CD8-positive, alpha-beta memory T cell (primary cell): ENCODE measurements at places on chromosomes 3 and 15. TPM values are rescaled to one million over a fixed set of nuclear protein-coding genes. Genes with fewer than 3 reads are reported as not detected.
A peak's percentile ranks its signal among the peaks of the same experiment; 100 is the strongest.

GRCh38 chr3:101725194-101725889, 928 bp downstream of the CEP97 start:
- DNase-seq = peak; percentile 14

DNA sequence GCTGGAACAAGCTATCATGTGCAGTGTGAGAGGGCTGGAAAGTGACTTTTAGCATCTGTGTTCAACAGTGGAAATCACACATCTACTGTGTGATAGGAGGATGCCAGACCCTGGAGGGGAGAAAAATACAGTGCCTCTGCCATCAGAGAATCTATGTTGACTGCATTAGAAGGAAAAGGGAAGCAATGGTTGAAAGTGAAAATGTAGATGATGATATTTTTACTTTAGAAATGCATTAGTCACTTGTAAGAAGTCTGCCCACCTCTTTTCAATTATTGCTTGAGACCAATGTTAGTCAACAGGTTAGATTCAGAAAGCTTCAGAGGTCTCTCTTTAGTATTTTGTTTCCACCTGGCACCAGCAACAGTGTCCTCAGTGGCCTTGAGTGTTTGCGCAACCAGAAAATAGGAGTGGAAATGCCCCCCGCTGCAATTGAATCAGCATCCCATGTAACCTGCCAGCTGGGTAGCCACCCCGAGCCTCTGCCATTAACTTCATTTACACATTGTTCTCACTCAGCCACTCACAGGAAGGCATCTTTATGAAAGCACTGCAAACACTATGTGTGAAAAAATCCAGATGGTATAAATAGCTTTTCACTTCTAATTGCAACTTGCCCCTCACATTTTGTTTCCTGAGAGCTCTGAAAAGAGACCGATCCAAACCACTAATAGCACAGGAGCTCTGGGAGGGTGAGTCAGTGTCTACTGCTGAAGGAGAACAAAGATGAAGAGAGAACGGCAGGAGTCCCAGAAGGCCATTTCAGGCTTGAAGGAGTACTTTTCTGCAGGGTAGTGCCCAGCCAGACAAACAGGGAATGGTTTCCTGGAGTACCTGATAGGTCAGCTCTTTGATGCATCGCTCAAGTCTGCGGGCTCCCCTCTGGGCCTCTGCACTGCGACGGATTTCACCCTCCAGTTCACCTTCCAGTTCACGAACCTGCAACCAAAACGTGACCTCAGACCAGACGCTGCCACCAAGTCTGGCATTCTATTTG, 92.1 kb downstream of the HHLA2 start:
- DNase-seq = no peak

The XCR1 gene
- not detected for total RNA-seq

DNA sequence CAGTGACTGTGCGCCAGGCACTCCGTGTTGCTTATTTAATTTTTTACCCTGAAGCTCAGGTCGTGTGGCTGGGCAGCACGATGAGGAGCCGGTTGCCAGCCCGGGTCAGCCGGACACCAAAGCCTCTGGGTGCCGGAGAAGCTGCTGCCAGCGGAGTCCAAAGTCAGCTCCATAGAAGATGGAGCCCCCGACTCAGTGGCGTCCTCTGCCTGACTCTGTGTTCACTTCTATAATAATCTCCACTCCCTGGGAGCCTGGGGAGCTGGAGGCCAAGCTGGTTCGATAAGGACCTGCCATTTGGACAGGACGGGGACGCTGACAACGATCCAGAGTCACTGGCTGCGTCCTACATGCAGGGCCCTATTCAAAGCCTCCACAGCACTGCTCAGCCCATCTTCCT, 78.6 kb downstream of the VGLL4 start:
- DNase-seq = no peak

DNA sequence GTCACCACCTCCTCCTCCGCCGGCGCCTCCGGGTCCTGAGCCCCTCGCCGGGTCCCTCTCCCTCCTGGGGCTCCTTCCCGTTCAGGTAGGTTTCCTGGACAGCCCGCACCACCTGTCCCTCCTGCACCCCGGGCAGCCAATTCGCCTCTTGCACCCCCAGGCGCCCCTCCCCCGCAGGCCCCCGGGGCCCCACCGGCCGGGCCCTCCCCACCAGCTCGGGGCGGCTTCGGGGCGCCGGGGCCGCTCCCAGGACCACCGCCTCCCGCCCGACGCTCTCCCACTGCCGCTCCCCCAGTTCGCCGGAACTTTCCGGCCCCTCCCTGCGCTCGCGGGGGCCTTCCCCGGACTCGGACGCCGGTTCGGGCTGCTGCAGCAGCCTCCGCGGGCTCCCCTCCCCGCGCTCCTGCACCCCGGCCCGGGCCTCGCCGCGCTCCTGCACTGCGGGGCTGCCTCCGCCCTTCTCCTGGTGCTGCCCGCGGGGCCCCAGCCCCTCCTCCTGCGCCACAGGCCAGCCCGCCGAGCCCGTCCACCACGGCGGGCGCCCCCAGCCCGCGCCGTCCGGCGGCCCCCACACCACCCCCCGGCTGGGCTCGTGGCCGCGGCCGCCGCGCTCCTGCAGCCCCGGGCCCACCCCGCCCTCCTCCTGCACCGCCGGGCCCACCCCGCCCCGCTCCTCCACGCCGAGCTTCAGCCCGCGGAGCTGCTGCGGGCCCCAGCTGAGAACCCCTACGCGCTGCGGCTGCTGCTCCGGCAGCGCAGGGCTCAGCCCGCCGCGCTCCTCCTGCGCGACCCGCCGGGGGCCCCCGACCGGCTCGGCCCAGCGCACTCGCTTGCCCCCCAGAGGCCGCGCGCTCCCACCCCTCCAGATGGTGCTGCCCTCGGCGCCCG, 587 bp upstream of the TNK2 start:
- peak; percentile 9 for DNase-seq

DNA sequence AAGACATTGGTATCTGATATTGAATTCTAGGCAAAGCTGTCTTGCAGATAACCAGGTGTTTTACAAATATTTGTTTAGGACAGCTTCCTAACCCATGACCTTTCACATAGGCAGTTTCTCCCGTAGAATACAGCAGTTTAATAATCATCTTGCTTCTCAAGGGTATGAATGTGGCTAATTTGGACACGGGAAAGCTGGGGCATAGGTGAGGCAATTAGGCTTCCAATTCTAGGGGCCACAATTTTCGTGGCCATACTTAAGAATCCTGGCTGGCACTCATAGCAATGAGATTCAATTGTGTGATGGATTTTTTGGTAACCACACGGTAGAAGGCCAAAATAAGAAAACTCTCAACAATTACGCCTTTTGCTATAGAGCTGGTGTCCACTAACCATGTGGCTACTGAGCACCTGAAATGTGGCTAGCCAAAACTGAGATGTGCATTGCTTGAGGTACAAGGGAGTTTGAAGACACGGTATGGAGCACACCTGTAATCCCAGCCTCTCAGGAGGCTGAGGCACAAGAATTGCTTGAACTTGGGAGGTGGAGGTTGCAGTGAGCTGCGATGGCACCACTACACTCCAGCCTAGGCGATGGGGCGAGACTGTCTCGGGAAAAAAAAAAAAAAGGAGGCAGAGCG, 34.4 kb downstream of the TFRC start:
- DNase-seq = no peak

DNA sequence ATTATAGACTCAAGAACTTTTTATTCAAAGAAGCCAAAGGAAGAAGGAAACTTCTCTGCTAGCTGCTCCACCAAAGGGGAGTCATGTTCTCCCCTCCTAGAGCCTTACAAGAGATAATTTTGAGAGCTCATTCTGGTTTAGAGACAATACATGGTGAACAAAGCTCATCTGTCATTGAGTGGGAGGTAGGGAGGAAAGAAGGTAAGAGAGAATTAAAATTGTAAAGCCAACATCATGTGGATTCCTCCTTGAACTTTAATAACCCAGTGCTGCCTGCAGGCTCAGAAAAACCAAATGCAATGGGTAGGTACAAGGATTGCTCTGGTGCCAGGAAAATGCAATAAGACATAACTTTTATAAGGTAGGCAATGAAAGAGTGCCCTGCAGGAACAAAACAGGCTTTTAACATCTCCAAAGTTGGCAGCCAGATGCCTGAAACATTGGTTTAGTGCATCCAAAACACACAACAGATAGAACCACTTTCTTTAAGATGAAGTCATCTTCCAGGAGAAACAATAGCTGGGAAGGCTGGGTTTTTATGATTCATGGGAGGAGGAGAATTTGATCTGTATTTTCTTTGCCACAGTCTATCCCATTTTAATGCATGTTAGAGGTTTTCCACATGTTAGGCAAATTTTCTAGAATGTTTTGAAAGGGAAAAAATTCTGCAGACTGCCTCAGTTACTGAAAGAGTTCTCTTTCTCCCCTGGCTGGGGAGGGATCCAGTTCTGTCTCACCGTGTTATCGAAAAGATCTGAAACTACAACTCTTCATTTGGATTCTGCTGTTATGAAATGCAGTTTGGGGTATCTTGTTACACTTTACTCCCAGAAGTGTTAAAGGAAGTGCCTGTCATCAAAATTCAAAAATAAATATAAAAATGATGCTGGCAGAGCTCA, 11.3 kb upstream of the ARHGEF3 start:
- no peak for DNase-seq

The GOLGA8S gene
- total RNA-seq = not detected

DNA sequence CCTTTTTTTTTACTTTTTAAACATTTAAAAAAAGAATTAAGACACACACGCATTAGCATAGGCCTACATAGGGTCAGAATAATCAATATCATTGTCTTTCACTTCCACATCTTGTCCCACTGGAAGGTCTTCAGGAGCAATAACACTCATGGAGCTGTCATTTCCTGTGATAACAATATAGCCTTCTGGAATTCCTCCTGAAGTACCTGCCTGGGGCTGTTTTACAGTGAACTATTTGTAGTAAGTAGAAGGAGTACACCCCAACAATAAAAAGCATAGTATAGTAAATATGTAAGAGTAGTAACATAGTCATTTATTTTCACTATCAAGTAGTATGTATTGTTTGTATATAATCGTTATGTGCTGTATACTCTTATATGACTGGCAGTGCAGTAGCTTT, 19.5 kb upstream of the CLDN18 start:
- no peak for DNase-seq

DNA sequence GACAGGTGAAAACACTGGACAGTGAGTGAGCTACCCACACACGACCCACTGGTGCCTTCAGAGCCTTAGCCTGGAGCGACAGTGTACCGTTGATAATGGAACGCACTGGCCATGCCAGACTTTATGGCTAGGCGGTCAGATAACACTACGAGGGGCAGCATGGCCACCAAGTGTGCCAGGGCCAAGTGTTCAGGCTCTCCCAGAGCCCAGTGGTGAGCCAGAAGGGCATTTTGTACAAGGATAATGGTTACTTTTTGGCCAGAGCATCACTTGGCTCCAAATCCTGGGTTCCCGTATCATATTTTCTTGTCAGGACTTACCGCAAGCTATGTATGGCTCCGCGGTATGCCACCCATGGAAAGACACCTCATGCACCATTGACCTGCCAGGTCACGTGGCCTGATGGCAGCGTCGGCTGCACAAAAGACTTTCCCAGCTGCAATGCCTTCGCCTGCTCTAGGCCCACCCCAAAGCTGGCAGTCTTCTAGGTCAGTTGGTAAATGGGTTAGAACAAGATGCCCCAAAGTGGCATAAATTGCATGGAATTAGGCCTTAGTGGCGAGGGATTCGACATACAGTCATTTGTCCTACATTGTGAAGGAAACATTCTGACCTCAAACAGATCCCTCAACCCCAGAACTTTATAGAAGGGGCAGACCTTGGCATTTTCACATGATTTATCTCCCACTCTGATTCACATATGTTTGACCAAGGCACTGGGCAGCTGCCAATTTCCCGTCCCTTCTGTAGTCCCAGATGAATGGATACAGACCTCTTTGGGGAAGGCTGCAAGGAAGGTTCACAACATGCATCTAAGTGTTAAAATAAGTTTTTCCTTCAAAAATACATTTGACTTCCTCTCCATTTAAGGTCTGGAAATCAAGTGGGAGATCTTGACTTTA, 12.2 kb upstream of the SLC28A1 start:
- DNase-seq = no peak

DNA sequence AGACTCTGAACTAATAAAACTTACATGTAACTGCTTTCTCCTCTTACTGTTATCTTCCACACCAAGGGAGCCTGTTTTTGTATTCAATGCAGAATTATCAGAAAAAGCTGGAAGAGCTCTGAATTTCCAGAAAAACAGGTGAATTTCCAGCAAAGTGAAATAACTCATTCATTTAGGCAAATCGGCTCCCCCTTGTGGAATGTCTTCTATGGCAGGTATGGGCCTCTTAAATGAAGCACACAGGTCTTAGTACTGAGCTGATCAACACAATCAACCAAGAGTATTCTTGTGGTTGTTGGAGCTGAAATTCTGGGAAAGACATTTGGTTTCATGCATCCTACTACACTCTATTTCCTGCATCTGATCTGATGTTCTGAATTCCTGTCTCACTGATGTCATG, 31.0 kb upstream of the PTPRG start:
- DNase-seq = no peak

DNA sequence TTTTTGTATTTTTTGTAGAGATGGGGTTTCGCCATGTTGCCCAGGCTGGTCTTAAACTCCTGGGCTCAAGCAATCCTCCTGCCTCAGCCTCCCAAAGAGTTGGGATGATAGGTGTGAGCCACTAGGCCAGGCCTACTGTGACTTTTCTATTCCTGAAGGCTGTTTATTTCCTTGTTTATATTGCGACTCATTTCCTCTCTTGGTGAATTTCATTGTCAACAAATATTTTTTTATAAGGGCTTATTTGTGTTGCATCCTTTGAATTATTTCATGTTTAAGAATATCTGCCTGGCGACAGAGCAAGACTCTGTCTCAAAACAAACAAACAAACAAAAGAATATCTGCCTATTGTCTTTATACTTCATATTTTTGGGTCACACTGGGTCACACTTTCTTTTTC, 29.4 kb upstream of the MCCC1 start:
- DNase-seq = no peak

GRCh38 chr3:132285620-132285945, 31.6 kb upstream of the ACP3 start:
- no peak for DNase-seq

- DNase-seq = no peak
These were observed 48.1 kb upstream of the XXYLT1 start for GRCh38 chr3:195319060-195319459.

DNA sequence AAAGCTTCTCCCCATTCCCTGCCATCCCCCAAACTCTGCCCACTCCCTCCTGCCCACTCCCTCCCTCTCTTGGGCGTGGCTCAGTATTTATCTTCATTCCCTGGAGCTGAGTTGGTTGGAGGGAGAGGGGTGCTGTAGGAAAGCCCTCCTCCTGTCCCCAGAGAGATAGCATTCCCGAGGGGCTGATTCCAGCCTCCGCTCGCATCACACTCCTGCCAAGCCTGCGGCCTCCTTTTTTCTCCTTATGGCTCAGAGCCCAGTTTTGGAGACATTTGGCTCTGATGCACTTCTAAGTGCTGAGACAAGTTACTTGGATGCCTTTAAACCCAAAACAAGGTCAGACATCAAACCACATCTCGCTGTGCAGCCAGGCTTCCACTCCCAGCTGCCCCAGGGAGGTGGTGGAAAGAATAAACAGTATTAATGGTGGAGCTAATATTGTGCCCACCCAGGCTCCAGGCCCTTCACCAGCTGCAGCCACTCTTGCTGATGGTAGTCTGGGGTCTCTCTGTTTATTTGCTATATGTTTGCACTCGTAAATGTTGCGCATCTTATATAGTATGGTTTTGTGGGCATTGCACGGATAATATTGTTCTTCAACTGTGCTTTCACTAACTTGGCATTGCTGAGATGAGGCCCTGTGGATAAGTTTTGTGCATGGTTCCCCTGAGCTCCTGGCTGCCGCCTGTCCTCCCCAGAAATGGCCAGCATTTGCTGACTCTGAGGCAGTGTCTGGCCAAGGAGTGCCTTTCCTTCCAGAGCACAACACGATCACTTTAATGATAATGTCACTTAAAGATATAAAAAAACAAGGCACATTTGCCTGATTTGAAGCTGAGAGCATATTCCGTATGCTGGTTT, 157.2 kb downstream of the LRRC28 start:
- no peak for DNase-seq

The CCDC9B gene
- total RNA-seq = 0.39 TPM
